IPS DF 6.9 (cell line): ENCODE measurements at places on chromosomes 16 and 17.

- DNase-seq, result no peak
Measured at GRCh38 chr16:87093804-87094555, 223.2 kb downstream of the C16orf95 start.

GRCh38 chr17:48139944-48140343, 32.4 kb downstream of the SNX11 start:
- DNase-seq, result no peak

GRCh38 chr17:27199948-27200347, 94.0 kb upstream of the WSB1 start:
- no peak for DNase-seq

DNA sequence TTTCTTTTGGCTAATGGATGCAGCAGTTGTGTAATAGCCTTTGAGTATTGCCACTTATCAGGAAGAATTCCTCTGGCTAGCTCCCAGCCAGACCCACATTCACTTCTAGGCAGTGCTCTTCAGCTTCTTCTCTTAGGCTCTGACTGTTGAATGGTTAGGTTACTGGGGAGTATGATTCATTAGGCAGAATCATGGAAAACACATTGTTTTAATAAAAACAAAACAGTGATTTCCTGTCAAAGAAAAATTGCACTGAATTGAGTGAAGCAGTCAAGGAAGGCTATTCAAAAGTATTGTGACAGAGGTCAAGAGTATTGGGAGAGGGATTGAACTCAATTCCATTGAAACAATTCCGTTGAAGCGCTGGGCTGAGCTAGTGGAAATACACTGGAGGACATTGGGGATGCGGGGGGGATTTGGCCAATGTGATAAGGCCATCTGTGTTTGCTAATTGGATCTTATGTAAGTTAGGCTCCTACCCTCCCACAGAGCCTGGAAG, 68.0 kb downstream of the CNTNAP4 start:
- no peak for DNase-seq

GRCh38 chr17:37138571-37139120, 189.9 kb downstream of the AATF start:
- DNase-seq, result no peak

DNA sequence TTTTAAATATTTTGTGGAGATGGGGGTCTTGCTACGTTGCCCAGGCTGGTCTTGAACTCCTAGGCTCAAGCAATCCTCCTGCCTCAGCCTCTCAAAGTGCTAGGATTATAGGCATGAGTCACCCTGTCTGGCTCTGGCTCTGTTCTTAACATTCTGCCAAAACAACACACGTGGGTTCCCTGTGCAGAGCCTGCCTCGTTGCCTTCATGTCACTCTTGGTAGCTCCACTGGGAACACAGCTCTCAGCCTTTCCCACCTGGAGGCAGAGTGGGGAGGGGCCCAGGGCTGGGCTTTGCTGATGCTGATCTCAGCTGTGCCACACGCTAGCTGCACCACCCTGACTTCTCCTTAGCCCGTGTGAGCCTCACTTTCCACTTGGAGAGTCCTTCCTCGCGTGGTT, 19.3 kb downstream of the CRISPLD2 start:
- no peak for DNase-seq

DNA sequence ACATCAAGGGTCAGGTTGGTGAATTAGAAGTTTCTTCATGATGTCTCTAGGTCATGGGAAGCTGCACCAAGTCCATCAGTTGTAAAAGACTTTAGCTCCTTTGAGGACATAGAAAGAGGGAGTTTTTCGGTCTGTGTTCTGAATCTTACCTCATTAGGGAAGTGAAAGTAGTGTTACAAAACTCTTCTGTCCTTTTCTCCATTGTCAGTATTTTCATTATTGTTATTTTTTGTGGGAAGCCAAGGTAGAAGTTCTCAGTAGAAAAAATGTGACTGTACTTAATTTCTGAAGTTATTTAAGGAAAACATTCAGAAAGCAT, 24.2 kb downstream of the MAP3K3 start:
- no peak for DNase-seq

- DNase-seq, result no peak
Measured at GRCh38 chr17:73838815-73839214, 194.6 kb upstream of the SDK2 start.

GRCh38 chr17:79212149-79213087, 137.8 kb downstream of the ENGASE start:
- DNase-seq, result no peak

- DNase-seq, result peak; percentile 90
Measured at GRCh38 chr17:75113798-75114551, 4.2 kb downstream of the ARMC7 start.

DNA sequence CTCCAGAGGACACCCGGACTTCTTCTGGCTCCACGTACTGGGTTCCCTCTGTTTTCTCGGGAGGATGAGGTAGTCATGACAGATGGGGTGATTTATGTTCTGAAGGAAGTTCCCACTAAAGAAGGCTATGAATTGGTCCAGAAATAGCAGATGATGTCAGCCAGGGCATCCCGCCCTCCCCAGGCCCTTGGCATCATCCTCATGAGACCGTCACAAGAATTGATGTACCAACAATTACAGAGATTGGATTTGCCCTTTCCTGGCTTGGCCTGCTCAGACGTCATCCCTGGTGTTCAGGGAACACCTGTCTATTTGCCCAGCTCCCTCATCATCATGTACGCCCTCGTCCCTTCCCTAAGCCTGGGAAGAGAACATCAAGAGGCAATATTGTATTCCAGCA, 102.8 kb upstream of the CCL1 start:
- DNase-seq, result no peak

DNA sequence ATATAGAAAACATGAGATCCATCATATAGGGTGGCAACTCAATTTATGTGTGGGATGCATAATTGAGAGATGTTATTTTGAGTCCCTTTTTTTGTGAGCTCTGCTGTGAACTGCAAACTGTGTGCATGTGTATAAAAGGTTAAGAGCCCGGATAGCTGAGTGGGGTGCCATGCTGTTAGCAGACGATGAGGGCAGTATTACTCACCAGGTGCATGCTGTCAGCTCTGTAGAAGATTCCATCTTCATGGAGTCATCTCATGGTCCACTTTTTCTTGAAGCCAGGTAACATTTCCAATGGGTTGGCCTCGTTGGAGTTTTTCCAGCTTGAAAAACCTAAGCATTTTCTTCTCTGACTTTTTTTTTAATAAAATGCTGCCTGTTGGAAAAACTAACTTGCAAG, 43.0 kb upstream of the RHBDL3 start:
- no peak for DNase-seq

DNA sequence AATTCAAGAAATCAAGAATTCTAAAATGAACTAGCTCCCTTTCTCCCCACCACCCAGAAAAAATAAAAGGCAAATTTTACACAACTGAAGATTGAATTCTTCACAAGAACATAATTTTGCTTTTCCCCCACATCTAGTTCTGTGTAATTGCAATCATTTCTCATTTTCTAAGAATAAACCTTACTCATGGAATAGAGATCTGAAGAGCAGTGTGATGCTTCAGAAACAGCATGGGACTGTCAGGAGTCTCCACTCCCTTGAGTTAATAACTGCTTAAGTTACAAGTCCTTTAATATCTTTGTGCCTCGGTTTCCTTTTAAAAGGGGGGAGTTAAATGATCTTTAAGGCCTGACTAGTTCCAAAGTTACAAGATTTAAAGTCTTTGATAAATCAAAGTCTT, 53.7 kb downstream of the CACNG1 start:
- DNase-seq, result no peak

DNA sequence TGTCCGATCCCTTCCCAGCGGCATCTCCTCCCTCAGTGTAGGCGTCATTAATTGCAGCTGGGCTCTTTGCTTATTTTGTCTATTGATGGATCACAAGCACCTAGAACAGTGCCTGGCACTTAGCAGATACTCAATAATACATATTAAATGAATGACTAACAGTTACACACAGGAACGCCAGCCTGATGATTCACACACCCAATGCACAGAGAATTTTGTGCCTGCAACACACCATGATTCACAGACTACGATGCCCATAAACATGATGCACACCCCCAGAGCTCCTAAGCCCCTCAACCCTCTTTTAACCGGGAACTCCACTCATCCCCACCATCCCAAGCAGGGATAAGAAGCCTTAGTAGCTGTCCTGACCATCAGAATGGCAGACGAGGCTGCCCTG, 66.6 kb upstream of the TMEM97 start:
- DNase-seq, result no peak

GRCh38 chr17:29584452-29585079, 4.9 kb downstream of the GIT1 start:
- no peak for DNase-seq

DNA sequence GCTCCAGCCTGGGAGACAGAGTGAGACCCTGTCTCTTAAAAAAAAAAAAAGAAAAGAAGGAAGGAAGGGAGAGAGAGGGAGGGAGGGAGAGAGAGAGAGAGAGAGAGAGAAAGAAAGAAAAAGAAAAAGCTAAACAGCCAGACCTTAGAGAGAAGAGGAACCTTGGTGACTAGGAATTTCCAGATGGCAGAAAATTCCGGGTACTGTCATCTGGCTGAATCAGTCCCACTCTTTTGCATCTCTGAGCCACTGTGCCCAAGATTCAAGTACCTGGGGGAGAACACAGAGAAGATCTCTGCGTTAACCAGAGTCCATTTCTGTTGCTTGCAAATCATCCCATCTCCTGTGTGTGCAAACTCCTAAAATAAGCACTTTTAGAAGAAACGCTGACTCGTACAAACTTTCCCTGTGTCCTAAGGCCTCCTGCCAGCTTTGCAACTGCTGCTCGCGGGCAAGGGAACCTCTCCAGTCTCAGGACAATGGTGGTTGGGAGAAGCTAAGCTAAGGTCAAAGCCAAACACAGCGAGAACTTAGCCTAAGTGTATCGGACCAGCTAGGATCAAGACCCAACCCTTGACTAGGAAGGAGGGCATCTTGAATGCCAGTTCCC, 18.0 kb downstream of the BMERB1 start:
- DNase-seq, result no peak

- no peak for DNase-seq
Measured at GRCh38 chr16:89507214-89507833, 879 bp upstream of the SPG7 start.

GRCh38 chr17:28258347-28258887, 60.6 kb upstream of the TMEM97 start:
- no peak for DNase-seq

DNA sequence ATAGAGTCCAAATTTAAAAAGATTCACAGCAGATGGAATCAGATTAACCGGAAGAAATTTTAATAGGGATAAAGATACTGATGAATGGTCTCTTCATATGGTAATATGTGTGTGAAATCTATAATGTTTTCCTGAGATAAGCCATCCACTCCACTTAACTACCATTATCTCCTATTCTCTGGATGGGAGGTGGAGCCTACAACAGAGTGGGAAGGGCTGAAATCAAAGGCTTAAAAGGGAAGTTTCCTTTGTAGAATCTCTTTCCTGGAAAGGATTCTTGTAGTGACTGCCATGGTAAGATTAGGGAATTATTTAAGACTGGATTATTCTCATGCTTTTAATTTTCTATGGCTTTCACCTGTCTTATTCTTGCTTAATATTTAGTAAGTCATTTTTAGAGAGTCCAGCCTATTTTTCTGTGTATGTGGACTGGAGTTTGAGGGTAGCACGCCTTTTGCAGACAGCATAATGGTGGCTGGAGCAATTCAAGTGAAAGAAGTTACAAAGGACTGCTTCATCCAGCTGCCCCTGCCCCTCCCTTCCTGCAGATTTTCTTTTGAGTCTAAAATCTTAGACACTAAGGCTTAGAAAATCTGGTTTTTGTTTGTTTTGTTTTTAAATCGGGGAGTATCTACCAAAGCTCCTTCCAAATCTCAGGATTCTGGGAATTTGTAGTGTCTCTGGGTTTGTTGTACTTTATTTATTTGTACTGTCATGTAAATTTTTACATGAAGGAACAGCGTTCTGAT, 26.5 kb downstream of the KAT7 start:
- DNase-seq, result no peak

DNA sequence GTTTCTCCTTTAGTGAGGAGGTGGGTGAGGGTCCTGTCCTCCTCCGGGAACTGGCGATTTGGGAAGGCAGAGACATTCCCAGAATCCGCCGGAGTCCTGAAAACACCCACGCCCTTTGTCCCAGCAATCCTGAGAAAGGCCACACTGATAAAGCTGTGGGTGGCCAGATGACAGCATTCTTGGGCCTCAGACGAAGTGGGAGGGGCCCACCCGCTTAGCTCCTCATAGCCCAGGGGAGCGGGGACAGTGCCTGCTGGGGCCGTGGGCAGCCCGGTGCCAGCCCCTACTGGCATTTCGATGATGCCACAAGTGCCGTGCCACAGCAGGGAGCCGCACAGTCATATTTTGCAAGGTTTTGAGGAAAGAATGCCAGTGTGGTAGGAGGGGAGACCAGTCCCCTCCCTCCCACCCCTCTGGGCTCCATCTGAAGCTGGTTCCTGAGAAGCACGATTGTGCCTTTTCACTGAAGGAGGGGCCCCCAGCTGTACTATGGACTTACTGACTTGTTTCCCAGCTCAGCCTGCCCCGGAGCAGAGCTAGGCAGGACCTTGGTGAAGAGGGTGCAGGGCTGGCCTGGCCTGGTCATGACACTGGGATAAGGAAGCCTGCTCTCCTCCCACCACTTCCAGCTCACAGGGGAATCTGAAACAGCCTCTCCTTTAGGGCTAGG, 20.9 kb upstream of the MPRIP start:
- DNase-seq, result no peak

DNA sequence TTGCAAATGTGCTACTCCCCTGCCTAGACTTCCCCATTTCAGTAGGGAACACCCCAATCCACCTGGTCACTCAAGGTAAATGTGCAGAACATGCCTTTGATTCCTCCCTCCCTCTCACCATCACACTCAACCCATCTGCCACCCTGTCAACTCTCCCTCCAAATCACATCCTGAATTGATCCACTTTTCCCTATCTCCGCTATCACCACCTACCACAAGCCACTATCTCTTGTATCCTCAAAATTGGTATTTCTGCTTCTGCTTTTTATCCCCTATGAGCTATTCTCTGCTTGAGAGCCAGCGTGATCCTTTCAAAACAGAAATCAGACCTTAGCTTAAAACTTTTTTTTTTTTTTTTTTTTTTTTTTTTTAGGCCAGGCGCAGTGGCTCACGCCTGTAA, 5.4 kb upstream of the NOL11 start:
- no peak for DNase-seq

DNA sequence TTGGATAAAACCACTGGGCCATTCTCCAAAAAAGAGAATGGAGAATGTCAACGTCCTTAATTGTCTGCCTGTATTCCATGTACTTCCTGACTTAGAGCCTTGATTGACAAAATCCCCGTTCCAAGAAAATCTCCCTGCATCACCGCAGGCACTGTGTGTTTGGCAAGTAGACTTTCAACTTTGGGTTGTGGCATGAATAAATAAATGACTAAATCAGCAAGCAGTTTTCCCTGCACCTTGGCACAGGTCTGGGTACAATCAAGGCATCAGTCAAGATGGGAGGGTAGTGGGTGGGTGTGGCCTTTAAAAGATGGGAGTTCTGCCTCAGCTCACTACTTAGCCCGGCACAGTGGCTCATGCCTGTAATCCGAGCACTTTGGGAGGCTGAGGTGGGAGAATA, 248.5 kb upstream of the RPL38 start:
- no peak for DNase-seq

DNA sequence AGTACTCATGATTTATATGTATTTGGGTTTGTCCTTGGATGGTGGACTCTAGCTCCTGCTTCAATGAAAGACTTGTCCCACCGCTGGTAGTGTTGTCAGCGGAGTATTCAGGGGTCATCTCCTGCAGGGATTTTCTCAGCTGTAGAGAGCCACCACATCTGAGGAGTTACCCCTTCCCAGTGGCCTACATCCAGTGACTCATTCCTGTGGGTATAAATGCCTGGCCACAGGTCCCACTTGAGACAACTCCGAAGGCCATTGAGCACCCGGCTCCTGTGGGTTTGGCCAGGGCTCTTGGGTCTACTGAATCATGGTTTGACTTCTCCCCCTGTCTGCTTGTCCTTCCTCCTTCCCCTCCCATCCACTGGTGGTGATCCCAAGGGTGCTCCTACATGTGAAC, 34.6 kb upstream of the WSB1 start:
- DNase-seq, result no peak

- DNase-seq, result no peak
Measured at GRCh38 chr16:81461766-81462165, 17.2 kb downstream of the CMIP start.
